Bronchial epithelial cell (primary cell): ENCODE measurements at places on chromosomes 11 and 22. TPM values are rescaled to one million over a fixed set of nuclear protein-coding genes. Genes with fewer than 3 reads are reported as not detected.

The OR2AT4 gene
- under 0.01 TPM in 1 of 2 replicates, not detected in the other for total RNA-seq

The ZW10 gene
- 16.3 and 19.6 TPM in 2 replicates for total RNA-seq

The CPT1B gene
- total RNA-seq, result 3.4 and 8.2 TPM in 2 replicates

The MUC5B gene
- not detected in 2 replicates for total RNA-seq
